ENCODE measurements at places on chromosomes 2 and 18.

DNA sequence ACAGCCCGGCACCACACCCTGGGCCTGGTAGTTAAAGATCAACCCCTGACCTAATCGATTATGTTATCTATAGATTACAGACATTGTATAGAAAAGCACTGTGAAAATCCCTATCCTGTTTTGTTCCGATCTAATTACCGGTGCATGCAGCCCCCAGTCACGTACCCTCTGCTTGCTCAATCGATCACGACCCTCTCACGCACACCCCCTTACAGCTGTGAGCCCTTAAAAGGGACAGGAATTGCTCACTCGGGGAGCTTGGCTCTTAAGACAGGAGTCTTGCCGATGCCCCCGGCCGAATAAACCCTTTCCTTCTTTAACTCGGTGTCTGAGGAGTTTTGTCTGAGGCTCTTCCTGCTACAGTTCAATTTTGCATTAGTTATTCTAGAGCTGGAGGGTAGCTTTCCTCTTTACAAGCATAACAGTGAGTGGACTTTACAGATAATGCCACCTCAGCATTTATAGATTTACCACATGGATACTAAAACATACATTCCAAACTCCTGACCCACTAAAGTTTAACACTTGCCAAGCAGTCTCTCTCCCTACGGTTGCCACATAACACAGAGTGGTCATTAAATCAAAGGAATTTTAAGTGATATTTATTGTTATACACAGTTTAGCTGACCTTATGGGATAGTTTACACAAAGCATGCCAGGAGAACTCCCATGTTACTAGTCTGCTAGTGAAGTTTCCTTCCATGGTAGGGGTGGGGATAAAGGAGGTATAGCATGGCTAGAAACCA lies 101.0 kb downstream of the EVA1A start:
- no peak for DNase-seq

GRCh38 chr18:3605954-3606443 lies 156.0 kb downstream of the TGIF1 start:
- no peak for DNase-seq

- DNase-seq: no peak
These were observed 1.2 kb downstream of the TMEM200C start for GRCh38 chr18:5893956-5894610.

GRCh38 chr2:101981504-101981903 lies 10.3 kb upstream of the IL1R2 start:
- DNase-seq: no peak

DNA sequence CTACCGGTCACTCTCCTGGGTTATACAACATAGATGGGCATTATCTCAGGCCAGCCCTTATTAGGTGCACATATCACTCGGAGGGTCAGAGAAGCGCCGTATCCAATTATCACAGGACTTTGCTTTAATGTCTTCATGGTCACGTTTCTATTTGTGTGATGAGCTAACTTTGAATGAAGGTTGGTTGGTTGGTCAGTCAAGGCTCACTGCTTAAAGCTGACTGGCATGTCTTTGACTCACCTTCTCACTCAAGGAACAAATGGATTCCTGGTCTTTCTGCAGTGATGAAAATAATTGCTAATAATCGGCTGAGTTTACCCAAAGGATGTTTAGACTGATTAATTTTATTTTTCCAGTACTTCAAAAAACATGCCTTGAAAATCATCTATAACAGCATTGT lies 39.7 kb downstream of the COLEC12 start:
- no peak for DNase-seq

- no peak for DNase-seq
These were observed 407.1 kb downstream of the SLC4A3 start for GRCh38 chr2:220034426-220035130.

GRCh38 chr2:238504181-238504931 lies 77.6 kb downstream of the ASB1 start:
- peak; percentile 53 for DNase-seq

DNA sequence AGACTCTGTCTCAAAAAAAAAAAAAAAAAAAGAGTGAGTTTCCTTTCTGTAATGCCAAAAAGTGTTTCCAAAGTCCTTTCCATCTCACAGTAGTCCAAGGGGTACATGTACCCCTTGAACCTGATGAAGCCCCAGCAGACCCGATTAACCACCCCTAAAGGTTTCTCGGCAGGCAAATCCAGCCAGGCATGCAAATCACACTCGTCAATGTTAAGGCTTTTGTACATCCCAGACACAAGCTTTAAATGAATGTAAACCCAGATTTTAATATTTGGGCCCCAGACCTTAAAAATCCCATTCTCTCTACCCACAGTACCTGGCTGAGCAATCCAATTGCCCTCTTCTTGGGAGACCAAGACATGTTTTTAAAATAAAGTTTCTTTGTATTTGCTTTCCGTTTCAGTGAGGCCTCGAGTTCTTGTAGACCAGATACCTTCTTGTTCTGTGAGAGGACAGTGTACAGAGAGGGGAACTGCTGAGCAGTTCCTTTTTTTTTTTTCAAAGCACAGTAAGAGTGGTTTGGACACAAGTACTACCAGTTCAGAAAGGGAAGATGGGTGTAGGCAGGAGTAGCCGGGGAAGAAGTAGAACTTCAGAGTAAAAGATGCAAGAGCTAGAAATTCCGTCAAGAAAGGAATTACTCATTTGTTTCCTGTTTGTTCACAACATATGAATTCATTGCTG lies at the start of gene NLRC4:
Gene NLRC4 (minus strand): TSS at position 465 of the 684 bp plus-strand sequence. CDS start 8,111 bp downstream, outside the sequence.
- no peak for DNase-seq

- no peak for DNase-seq
These were observed 427.1 kb downstream of the EIPR1 start for GRCh38 chr2:2950403-2950952.

GRCh38 chr2:180564051-180564450 lies 416.4 kb upstream of the UBE2E3 start:
- DNase-seq: no peak

DNA sequence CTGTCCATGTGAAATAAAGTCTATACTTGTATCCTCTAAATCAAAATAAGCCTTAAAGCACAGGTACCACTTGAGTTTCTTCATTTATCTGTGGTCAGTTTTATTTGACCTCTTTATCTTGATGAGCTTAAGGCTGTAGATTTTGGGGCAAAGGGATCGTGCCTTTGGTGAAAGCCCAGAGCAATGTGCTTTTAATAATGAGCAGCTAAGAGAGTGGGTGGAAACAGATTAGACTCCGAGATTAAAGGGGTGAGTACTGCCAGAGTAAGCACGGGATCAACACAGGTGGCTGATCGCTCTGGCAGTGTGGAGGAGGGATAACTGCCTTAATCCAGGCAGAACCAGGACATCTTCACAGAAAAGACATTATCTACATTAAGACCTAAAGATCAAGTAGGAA lies 280.4 kb downstream of the TDRD15 start:
- DNase-seq: no peak

- no peak for DNase-seq
These were observed 89.4 kb upstream of the MCFD2 start for GRCh38 chr2:47004905-47005495.

DNA sequence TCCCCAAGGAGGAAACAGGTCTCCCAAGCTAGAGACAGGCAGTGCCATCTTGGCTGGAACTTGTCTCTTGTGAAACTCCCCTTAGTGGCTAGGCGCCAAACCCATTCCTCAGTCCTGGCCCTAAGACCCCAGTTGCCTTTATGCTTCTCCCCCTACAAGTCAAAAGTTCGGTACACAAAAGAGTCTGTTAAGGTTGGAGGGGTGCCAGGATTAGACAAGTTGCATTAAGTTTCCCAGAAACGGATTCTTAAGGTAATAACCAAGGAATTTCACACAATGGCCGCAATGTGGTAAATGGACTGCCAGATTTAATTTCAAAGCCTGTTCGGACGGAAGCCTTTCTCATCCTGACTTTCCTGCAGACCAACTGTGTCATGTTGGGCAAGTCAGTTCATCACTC lies 80.7 kb downstream of the CCBE1 start:
- no peak for DNase-seq

GRCh38 chr2:183207110-183207509 lies 82.9 kb downstream of the NUP35 start:
- DNase-seq: no peak

- peak; percentile 82 for DNase-seq
These were observed 207.2 kb downstream of the SLC8A1 start for GRCh38 chr2:40244675-40245074.

- DNase-seq: no peak
These were observed 173.6 kb downstream of the CAMKMT start for GRCh38 chr2:44535376-44535775.

GRCh38 chr2:149167001-149167780 lies 128.7 kb downstream of the LYPD6B start:
- no peak for DNase-seq

DNA sequence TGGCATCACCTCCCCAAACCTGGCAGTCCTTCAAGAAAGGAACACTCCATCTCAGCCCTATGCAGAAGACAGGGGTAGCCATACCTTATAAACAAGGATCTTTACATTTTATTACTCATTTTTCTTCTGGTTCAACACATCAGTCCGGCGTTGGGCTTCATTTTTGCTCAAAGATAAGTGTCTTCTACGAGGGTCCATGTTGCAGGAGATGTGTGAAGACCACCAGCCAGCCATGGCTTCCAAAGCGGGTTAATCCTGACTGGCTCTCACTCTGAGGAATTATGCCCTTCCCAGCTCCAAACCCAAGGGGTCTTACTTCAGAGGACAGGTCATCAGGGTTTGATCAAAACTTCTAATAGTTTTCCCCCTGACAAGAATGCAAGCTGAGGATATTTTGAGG lies 23.9 kb upstream of the GNAL start:
- DNase-seq: no peak

DNA sequence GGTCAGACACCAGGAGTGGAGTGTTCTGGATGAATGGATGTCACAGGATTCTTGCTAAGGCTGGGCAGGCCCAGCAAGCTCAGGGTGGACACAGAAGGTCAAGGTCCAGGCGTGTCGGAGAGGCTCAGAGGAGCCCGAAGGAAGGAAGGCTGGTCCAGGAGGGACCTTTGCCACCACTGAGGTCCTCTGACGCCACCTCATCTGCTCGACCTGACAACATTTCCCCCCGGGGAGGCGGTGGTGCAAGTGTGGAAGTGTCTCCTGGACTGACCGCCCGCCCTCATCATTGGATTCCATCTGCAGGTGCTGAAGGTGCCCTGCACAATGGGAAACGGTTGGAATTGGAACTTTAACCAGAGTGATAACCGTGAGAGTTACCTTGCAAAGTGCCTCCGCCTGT lies 124.6 kb downstream of the RTP5 start:
- DNase-seq: no peak

- peak; percentile 92 for DNase-seq
These were observed at the start of gene FANCL for GRCh38 chr2:58240670-58241545. Gene FANCL, minus strand, starts transcription at chr2:58241325. Its CDS starts 12 bp downstream, at chr2:58241313.

GRCh38 chr18:60295674-60296073 lies 76.9 kb downstream of the MC4R start:
- DNase-seq: no peak

GRCh38 chr2:118118479-118118878 lies 30.2 kb downstream of the INSIG2 start:
- DNase-seq: no peak

GRCh38 chr2:60380411-60380810 lies 173.0 kb downstream of the BCL11A start:
- DNase-seq: no peak

- DNase-seq: no peak
These were observed 15.1 kb upstream of the KCNE4 start for GRCh38 chr2:223036790-223037444.

- peak; percentile 18 for DNase-seq
These were observed 104.4 kb upstream of the SMAD2 start for GRCh38 chr18:48034651-48035555.

DNA sequence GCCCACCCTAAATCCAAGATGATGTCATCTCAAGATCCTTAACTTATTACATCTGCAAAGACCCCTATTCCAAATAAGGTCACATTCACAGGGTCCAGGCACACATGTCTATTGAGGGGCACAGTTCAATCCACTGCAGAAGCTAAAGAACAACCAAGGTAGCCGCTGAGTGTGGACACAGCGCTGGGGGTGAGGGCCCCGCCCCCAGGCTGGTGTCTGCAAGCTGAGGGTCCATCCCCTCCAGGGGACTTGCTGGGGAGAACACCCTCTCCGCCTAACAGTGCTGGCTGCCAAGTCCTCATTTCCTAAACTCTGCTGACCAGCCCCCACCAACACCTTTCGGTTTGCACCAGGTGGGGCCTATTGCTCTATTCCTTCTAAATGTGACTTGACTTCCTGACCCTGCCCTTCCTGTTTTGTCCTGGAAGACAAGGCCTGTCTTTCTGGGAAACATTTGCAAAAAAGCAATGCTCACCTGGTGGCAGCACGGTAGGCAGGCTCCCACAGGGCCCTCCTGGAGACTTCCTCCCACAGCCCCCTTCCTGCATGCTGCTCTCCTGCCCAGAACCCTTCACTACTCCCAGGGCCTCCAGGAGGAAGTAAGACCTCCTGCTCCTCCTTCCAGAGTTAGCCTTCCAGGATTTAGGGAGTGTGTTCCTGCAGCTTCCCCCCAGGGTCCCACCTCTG lies 24.4 kb upstream of the TEX44 start:
- no peak for DNase-seq

DNA sequence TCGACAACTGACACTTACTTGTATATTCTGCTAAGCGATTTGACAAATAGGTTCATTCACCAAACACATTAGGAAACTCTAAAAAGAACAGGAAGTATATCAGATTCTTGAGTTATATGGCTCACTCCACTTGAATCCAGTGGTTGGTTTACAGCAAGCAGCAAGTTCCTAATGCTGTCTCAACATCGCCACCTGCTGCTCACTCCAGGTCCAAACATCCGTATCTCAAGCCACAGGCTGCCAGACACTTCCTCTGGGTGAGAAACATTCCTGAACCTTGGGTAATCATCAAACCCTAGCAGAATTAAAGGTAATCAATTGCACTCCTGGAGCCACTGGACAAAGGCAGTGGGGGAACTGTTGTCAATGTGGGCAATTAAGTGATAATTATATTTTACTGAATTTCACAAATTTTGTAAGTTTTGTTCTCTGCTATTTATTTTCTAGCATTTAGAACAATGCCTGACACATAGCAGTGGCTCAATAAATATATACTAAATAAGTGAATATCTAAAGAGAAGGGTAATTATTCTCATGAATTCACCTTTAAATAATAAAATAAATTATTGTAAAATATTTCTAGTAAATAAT lies 107.1 kb upstream of the TTN start:
- peak; percentile 87 for DNase-seq

DNA sequence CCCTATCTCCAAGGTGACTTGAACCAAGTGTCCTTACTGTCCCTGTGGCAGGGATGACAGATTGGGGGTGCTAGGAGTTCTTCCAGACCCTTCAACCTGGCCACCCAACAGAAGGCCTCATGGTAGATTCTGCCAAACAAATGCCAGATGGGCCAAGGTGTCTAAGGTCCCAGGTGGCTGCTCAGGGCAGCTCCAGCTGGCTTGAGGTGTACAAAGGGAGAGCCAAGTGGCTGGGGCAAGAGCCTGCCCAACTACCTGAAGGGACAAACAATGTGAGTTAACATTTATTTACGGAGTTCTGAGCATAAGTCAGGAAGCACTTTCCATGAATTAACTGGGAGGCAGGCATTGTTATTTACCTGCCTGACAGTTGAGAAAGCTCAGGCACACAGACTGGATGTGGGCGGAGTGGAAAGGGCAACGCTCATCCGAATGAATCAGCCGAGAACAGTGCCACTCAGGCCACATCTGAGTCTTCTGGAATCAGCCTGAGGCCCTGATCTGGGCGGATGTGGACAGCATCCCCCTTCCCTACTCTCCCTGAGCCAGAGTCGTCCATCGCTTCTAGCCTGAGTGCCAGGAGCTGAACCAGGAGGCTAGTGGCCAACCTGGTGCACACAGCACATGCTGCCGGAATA lies 4.4 kb upstream of the KCNIP3 start:
- DNase-seq: no peak
